ENCODE measurements at places on chromosomes 16 and 17. TPM values are rescaled to one million over a fixed set of nuclear protein-coding genes. Genes with fewer than 3 reads are reported as not detected.

Gene CKLF
- 10.4 TPM for total RNA-seq

Gene KRTAP1-1
- not detected for total RNA-seq

Gene KRT14
- total RNA-seq, result not detected

Gene APRT
- 40.4 TPM for total RNA-seq

Gene SEPTIN1
- 0.97 TPM for total RNA-seq

Gene PRSS36
- total RNA-seq, result 2.2 TPM

Gene RPL38
- total RNA-seq, result 691 TPM

Gene ITGB3
- total RNA-seq, result 2.7 TPM

Gene FA2H
- 0.16 TPM for total RNA-seq

Gene PDIA2
- 1.8 TPM for total RNA-seq

Gene ATP2C2
- not detected for total RNA-seq

Gene SNX20
- 0.62 TPM for total RNA-seq

Gene ADAD2
- total RNA-seq, result 0.65 TPM

Gene SLC52A1
- total RNA-seq, result not detected

Gene USP6
- total RNA-seq, result not detected

Gene HBA2
- 64.7 TPM for total RNA-seq

Gene TNFSF13
- total RNA-seq, result 8.3 TPM

Gene ELMO3
- 0.54 TPM for total RNA-seq
